ENCODE measurements at places on chromosomes 2 and 18.

- no peak for DNase-seq
Observed at GRCh38 chr18:62682371-62682770, 33.0 kb upstream of the PHLPP1 start.

GRCh38 chr2:179939259-179939658, 67.8 kb downstream of the CWC22 start:
- no peak for DNase-seq

DNA sequence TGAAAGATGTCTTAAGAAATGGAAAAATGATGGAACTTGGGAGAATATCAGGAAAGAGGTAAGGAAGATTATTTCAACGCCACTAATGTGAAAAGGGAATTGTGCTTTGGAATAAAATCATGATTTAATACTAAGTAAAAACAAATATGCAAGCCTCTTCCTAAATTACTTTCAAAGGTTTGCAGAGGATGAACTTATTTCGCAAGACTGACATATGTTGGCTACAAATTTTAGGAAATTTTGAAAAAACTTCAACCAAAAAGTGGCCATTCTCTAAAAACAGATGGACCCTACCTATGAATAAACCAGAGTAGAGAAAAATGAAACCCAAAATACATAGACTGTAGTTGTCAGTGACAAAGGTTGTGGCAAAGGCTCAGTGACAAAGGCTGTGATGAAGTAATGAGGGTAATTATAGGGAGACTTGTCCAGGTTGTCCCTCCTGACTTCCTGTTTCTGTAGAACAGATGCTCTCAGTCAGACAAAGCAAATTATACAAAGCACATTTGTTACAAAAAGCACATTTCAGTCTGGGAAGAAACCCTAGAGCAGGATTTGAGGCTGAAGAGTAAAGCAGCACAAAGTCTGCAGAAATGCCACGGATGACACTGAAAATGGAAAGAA, 39.5 kb downstream of the SFT2D3 start:
- DNase-seq, result no peak

DNA sequence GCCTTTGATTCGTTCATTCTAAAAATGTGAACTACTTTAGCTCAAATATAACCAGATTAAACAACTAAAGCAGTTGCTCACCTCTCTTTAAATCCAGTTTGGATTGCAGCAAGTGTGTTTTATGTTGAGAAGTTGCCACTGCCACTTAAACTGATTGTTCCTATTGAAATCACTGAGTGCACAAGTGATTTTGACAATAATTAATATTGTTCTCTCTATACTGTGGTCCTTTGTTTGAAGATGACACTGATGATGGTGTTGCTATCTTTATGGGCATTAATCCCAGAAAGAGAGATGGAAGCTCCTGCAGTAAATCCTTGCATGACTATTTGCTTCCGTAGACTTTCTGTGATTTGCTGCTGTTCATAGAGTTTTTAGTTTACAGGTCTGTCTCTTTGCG, 251.4 kb upstream of the ZEB2 start:
- DNase-seq, result no peak

DNA sequence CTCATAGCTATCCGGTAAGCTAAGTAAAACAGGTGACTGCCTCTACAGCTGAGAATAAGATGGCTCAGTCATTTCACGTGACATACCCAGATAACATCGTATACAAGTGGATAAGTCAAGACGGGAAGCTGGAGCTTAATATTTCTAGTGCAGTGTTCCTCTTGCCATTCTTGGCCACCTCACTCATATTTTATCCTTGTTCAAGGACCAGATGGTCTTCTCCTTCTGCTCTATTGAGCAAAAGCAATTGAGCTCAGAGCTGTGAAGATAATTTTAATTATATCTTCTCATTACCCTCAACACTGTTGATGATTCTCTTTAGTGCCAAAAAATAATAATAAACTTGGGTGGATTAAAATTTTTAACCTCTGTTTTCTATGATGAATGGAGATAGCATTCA, 201.1 kb downstream of the DCC start:
- DNase-seq, result no peak

Data from stimulated activated CD4-positive, alpha-beta T cell treated with anti-CD3 and anti-CD28 coated beads, Interleukin-1b, Interleukin-23, amount 100 ng/mL, for 24 hours (primary cell).